Fibroblast of skin of back (primary cell): ENCODE measurements at places on chromosomes 11 and 22.

DNA sequence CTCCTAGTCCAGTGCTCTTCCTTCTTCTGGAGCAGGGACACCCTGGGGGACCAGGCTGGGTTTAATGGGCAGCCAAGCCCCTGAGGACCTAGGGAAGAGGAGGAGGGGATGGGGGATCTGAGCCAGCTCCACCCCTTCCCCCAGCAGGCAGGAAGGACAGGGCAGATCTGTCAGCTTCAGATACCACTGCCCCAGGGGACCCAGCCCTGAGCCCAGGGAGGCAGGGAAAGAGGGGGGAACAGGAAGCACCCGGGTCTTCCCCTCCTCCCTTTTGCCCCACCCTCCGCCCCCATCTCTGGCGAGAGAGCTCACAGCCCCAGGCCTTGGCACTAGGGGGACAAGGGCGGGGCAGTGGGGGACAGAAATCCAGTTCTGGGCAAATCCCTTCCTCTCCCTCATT lies 11.7 kb upstream of the SOX10 start:
- no peak for DNase-seq

GRCh38 chr11:109196016-109196415 lies 226.0 kb upstream of the C11orf87 start:
- DNase-seq = peak; percentile 60

DNA sequence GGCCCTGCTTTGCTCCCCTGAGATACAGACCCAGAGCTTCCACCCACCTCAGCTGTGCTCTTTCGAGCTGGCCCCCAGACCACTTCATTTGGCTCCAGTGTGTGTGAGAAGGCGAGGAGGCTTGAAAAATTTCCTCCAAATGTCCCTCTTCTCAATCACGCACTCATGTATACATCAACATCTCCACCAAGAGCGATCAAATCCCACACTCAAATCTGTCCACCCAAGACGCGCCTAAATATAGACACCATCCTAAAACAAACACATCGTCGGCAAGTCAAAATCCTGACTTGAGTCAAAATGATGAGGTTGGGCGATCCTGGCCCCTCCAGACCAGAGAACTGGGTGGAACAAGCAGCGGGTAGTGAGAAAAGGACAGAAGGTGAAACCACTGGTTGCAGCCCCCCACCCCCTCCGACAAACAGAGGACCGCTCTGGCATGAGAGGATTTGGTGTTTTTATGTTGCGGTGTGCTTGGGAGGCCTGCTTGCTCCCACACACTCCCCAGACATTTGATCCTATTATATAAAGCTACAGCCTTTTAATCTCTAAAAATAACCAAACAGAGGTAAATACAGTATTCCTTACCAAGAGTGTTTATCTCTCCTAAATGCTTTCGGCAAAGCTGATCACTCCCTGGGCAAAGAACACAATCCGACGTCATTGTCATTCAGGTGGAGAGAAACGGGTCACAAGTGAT lies 10.2 kb downstream of the MN1 start:
- DNase-seq = no peak

GRCh38 chr11:35158701-35159510 lies 19.9 kb downstream of the CD44 start:
- no peak for DNase-seq

- no peak for DNase-seq
Observed at GRCh38 chr11:82719361-82720105, 14.1 kb downstream of the FAM181B start.
